Caki2 (cell line): ENCODE measurements at places on chromosomes 4 and X.
A peak's percentile ranks its signal among the peaks of the same experiment; 100 is the strongest.

- DNase-seq: no peak
Measured at GRCh38 chr4:83926950-83927349, 391.0 kb downstream of the GPAT3 start.

DNA sequence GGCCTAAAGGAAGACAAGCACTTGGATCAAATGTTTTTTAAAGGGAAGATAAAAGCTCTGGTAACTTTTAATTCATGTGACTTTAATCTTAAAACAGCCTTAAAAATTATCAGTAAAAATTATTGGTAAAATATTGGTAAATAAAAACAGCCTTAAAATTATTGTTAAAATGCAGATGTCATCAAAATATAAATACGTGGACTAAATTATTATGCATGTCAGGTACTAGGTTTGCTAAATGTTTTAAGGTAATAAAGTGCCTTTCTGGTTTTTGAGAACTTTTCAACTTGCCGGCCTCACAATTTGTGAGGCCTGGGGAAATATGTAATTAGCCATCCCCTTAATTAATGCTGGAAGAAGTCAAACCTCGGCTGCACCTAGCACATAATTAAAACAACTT is 147.7 kb downstream of the PRR32 start:
- no peak for DNase-seq

DNA sequence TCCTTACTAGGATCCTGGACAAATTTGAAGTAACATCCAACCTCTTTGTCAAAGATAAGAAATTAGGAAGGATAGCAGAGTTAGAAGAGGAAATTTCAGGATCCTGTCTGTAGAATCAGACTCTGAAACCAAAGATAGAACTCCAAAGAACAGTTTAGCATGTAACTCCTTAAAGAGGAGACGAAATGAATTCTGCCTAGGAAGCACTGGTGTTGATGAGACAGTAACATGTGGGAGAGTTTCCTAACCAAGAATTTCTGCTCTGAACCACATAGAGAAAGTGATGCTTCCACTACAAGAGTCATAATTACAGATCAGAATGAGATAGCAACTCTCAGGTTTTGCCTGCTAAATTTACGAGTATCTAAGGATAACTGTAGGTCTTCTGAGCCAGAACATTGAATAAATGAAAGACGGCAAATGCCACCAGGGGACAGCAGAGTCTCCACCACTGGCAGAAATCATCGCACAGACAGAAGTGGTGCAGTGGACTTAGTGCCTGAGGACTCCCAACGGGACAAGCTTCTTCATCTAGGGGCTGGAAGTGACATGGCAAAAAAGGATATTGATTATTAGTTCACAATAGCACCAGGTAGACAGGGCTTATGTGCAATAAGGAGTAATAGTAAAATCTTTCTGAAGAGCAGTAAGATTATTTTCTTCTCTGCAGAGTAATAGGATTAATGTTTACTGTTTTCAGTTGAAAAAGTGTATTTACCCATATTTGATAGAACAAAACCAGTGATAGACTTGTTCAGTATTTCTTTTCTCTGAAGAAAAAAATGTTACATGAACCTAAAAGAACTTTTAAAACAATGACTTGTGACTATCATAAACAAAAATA is 6.7 kb upstream of the PPID start:
- peak; percentile 59 for DNase-seq

DNA sequence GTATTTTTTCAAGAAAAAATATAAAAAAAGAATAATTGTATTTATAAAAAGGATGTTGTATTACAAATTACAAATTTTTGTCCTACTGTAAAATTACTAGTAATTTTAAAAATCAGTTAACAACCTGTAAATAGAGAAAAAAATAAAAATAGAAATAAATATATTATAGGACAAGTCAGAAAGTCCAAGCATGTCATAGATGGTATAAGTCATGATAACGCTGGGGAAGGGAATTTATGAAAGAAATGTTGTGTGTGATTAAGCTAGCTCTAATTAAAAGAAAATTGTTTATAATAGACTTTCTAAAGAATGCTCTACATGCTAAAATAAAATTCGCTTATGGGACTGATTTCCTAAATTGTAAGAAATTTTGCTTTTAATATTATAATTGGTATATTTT is 2329.9 kb downstream of the ARAP2 start:
- no peak for DNase-seq

- no peak for DNase-seq
Measured at GRCh38 chrX:12721042-12721441, 70.2 kb upstream of the PRPS2 start.
